ENCODE measurements at places on chromosomes 16 and 17.

DNA sequence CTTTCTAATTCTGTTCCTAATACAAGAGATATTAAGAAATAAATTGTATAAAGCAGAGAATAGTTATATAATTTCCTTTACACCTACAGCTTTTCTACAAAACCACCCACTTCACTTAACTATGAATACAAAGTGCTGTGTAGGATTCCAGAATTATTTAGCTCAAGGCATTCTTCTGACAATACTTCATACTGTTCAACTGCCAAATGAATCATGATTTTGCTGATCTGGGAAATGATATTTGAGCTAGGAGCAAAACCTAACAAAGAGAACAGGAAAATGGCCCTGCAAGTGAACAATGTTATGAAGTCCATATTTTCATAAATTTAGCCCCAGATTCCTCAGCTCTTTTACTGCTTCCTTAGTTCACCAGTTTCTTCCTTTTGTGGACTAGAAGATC lies 12.9 kb downstream of the BBS2 start:
- DNase-seq: no peak

- no peak for DNase-seq
Observed at GRCh38 chr16:66510298-66510697, 39.6 kb downstream of the TK2 start.

DNA sequence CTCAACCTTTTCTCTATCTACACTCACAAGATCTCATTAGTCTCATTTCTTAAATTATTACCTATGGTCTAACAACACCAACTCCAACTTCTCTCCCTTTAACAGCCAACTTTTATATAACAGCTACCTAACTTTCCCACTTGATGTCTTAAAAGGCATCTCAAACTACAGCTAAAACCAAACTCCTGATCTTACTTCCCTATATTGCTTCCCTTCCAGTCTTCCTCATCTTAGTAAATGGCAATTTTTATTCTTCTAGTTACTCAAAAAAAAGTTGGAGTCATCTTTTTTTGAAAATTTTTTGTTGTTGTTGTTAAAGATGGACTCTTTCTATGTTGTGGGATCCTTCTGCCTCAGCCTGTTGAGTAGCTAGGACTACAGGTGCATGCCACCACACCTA lies 15.3 kb downstream of the SRR start:
- no peak for DNase-seq

- no peak for DNase-seq
Observed at GRCh38 chr17:65415991-65416390, 145.5 kb downstream of the AXIN2 start.

DNA sequence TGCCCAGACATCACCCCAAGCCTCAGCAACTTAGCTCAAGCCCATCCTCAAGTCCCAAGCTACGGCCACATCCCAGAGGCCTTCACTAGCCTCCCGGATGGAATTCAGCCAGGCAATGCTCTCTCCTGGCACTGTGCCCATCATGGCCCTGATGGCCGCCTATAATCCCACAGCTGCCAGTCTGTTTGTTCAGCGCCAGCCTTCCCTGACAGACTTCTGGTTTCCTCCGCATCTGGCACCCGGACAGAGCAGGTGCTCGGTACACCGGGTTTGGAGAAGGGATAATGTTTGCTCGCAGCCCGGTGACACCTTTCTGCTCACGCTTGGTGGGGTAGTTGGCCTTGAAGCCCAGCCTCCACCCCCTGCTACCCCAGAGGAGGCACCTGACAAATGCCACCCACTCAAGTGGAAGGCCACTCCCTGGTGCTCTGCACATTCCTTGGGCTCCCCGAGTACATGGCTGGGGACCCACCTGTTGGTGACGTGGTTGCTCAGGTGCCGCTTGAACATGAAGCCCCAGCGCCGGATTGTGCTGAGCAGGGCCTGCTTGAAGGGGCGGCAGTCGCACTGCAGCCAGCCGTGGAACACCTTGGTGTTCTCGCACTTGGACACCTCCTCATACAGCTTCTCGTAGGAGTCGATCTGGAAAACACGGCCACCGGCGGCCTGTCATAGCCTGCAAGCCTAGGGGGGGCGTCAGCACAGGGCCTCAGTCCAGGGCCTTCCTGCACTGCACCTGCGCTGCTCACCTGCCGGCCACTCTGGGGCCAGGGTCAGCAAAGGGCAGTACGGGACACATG lies 47.1 kb downstream of the DNAH17 start:
- DNase-seq: no peak

- DNase-seq: no peak
Observed at GRCh38 chr17:48544349-48545021, 424 bp downstream of the HOXB2 start.

Measured in germinal center (tissue), 1 donor.